Tibial artery (tissue), 4 donors: ENCODE measurements at places on chromosomes 16 and 17.
A peak's percentile ranks its signal among the peaks of the same experiment; 100 is the strongest.

DNA sequence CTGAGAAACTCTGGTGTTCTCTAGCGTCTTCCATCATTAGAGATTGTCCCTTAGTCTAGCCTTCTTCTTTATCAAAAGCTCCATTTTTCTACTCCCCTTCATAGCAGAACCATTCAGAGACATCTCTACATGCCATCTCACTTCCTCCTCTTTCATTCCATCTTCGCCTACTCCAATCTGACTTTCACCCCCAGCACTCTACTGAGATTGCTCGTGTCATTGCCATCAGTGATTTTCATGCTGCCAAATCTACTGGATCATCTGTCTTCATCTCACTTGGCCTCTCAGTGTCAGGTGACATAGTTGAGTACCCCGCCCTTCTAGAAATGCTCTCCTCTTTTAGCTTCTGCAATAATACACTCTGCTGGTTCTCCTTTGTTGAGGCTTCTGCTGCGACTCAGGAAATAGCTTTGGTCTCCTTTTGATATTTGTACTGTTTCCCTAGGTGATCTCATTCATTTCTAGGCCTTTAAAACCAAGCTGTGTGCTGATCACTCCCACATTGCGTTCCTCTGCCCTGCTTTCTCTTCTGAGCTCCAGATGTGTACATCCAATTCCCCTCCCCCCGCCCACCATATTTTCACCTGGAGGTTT is 119.1 kb downstream of the FTO start:
- DNase-seq, result no peak

DNA sequence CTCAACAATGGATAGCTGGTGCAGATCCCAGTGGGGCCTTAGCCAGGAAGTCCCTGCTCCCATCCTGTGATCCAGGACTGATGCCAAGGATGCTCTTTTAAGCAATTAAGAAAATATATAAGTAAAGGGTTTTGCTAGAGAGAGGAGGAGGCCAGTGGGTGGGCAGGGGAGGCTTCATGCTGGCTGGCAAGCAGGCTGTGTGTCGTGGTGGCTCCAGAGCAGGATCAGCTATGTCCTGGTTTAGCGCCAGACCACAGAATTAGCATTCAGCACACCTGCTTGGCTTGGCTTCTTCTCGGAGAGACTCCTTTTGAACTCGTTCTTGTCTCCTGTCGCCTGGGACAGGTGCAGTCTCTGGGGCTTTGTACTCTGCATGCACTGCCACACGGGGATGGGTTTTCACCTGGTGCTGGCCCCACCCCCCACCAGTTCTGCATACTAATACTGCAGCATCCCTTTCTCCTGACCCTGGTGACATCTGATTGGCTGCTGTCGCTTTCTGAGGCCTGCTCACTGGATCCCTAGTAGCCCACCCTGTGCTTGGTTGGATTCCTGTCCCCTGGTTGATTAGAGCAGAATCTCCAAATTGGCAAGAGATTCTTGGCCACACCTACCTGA is 66.1 kb downstream of the PLD6 start:
- DNase-seq, result no peak

DNA sequence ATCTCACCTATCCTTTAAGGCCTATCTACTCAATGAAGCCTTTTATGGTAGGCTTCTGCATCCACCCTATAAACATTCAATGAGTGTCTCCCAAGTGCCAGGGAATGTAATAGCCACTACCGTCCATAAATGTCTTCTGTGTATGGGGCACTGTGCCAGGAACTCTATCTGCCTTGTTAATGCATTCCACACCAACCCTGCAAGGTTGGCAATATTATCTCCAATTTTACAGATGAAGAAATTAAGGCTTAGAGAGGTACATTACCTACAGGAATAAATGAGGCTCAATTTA is 20.0 kb downstream of the MAP3K14 start:
- DNase-seq, result no peak

- peak; percentile 95 for DNase-seq
These were observed 25.7 kb upstream of the SLC47A1 start for GRCh38 chr17:19507775-19508576.

- peak; percentile 38 for DNase-seq
These were observed 2.8 kb upstream of the NXPH3 start for GRCh38 chr17:49572806-49573420.

GRCh38 chr17:42509409-42509808 is 26.6 kb upstream of the NAGLU start:
- no peak for DNase-seq
